ENCODE measurements at places on chromosomes 12 and 14.

- DNase-seq = no peak
Observed at GRCh38 chr12:32470936-32471470, 71.6 kb downstream of the FGD4 start.

GRCh38 chr12:52838609-52839435 lies 4.7 kb upstream of the KRT79 start:
- no peak for DNase-seq

DNA sequence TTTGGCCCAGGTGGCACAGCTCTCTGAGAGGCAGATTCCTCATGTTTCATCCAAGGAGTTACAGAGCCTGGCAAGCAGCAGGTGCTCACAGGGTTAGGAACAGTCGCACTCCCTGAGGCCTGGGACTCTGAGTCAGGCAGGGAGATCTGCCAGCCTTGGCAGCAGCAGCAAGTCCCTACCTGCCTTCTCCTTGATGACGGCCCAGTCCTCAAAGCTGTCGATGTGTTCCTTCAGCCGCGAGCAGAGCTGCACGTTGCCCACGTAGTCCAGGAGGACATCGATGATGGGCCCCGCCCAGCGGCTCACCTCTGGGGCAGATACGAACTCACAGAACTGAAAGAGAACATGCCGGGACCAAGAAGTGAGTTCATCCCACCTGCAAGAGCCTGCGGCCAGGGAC lies 10.4 kb downstream of the FAM181A start:
- DNase-seq = no peak

DNA sequence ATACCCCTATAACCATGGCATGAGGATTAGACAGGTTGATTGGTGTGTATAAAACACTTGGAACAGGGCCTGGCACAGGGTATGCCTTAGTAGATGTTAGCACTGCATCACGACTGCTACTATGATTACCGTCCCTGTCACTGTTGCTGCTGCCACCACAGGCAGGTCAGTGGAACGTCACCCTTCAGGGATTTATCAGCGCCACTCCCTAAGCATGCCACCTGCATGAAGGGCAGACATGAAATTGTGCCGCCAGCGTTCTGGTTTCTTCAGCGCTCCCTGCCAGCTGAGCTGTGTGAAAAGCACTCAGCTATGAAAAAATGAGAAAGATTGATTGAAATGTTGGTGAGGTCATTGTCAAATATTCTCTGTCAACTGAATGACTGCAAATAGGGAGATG lies 477.0 kb downstream of the DPF3 start:
- DNase-seq = no peak

DNA sequence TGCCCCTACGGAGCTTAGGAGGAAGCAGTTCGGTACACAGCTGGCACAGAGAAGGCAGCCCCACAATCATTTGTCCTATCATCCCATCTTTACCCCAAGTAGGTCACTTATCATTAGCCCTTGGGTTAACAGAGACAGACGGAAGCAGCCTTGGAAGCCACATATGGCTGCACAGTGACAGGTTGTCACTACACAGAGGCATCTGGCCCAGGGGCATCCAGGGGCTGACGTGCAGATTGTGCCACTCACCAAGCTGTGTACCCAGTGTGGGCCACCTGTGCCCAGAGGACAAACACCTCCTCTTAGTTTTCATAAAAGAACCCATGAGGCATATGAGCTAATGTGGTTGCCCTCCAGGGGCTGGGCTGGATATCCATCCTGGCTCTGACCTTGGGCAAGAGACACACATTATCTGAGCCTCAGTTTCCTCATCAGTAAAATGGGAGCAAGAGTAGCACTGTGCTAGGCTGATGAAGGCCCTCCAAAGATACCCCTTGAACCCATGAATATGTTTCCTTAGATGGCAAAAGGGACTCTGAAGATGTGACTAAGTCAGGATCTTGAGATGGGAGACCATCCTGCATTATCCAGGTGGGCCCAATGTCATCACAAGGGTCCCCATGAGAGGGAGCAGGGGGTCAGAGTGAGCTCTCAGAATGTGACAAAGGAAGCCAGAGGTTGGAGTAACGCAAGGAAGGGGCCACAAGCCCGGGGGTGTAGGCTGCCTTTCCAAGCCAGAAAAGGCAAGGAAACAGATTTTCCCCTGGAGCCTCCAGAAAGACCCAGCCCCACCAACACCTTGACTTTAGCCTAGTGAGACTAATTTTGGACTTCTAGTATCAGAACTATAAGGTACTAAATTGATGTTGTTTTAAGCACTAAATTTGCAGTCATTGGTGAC lies 64.6 kb downstream of the C14orf132 start:
- DNase-seq = no peak

Measured in activated naive CD4-positive, alpha-beta T cell treated with Interleukin-2 at 50 U/mL for 16 hours (primary cell).